HuH-7 (cell line): ENCODE measurements at places on chromosomes 3 and 15.

DNA sequence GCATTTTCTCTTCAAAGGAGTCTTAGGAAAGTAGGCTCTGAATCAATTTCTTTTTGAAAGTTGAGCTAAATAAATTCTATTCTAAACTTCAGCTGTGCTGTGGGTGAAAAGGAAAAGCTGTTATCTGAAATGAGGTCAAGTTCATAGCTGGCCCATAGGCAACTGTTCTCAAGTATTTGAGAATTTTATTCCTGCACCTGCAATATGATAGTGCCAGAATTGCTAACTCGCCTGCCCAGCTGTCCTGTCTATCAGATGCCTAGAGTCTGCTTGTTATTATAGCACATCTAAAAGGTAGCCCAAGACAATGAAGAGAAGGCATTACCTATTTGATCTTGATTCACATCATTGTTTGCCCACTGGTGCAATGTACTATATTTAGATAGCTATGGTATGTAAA, 798.7 kb downstream of the DIPK2A start:
- no peak for DNase-seq

GRCh38 chr3:106573605-106574004, 704.8 kb upstream of the CBLB start:
- DNase-seq, result no peak

- DNase-seq, result no peak
Measured at GRCh38 chr15:42604894-42605744, 29.7 kb downstream of the STARD9 start.

DNA sequence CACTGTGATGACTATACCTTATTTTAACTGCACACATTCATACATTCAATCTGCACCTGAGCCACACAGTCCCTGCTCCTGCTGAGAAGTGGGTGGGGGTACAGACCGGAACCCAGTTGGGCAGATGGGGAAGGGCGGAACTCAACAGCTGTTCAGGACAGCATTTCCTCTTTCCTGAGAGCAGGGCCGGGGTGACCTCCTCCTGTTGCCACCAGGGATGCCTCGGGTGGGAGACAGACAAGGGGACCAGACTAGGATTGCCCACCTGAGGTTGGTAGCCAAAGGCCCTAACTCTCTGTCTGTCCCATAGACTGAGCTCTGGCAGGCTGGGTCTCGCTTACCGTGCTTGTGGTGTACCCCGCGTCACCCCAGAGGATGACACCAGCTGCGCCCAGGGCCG, 3.9 kb downstream of the HYAL2 start:
- no peak for DNase-seq

GRCh38 chr3:15439476-15439875, 12.1 kb downstream of the EAF1 start:
- DNase-seq, result no peak

DNA sequence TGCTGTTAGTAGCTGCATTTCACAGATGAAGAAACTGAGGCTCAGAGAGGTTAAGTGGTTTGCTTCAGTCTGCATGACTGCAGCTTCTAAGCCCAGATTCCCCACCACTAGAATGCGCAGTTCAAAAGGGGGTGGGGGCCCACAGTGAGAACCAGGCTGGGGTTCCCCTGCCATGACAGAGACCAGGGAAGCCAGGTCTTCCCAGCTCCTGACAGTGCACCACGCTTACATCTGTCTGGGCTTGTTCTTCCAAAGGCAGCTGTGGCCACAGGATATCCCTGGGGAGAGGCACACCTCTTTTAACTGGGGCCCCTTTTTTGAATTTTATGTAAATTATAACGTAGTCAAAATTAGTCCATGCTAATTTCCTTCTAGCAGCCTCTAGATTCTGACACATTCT, 5.3 kb downstream of the PLEKHO2 start:
- no peak for DNase-seq
